Stimulated activated CD8-positive, alpha-beta memory T cell treated with anti-CD3 and anti-CD28 coated beads, Interleukin-4, amount 100 ng/mL, for 1 hour (primary cell): ENCODE measurements at places on chromosomes 3 and 15.

- DNase-seq, result no peak
These were observed 522.3 kb downstream of the IGSF11 start for GRCh38 chr3:118512301-118512700.

GRCh38 chr15:65337436-65338070, 33.1 kb downstream of the RNU5B-1 start:
- no peak for DNase-seq

GRCh38 chr3:34260271-34261000, 462.0 kb downstream of the PDCD6IP start:
- DNase-seq, result no peak

GRCh38 chr3:38345879-38346586, 552 bp upstream of the XYLB start:
- DNase-seq, result no peak

GRCh38 chr3:123688241-123688747, 103.4 kb upstream of the HACD2 start:
- DNase-seq, result no peak

DNA sequence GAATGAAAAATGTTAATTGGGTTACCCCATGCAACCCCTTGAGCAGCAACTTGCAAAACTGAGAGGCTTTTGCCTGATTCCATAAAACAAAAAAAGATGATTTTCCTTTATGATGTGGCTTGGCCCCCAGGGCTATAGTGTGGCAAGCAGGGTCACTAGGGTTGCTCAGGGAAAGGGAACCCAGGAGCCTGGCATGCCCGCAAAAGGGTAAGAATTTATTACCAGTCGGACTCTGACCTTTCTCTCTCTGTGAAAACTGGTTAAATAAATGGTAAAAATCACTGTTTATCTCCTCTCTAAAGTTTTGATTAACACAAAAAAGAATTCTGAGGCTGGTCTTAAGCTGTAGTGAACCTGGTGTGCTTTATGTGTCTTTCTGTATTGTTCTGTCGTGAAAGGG, 37.7 kb upstream of the SEC61A1 start:
- no peak for DNase-seq

DNA sequence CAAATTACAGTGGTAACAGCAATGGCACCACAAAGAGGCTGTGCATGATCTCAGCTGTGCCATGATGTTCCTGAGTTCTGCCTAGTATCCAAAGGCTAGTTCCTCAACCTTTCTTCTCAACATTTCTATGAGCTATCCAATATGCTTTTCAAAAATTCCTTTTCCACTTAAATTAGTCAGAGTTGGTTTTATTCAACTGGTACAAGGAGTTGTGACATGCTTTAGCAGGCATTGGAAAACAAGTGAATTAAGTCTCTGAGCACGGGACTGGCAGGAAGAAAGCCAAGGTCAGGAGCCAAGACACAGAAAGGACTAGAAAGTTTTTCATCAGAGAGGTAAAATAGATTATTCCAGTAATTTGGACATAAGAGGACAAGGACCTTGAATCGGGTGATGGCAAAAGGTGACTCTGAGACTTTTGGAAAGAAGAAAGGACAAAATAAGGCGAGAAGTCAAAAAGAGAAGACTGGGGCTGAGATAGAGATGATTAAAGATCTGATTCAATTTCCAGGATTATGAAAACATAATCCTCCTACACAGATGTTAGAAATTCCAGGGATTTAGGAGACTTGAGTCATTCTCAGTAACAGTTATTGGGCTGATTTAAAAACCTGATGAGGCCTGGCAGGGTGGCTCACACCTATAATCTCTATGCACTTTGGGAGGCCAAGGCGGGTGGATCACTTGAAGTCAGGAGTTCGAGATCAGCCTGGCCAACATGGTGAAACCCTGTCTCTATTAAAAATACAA, 36.1 kb downstream of the PBRM1 start:
- DNase-seq, result no peak

- no peak for DNase-seq
These were observed 84.4 kb downstream of the BTD start for GRCh38 chr3:15685927-15686326.

DNA sequence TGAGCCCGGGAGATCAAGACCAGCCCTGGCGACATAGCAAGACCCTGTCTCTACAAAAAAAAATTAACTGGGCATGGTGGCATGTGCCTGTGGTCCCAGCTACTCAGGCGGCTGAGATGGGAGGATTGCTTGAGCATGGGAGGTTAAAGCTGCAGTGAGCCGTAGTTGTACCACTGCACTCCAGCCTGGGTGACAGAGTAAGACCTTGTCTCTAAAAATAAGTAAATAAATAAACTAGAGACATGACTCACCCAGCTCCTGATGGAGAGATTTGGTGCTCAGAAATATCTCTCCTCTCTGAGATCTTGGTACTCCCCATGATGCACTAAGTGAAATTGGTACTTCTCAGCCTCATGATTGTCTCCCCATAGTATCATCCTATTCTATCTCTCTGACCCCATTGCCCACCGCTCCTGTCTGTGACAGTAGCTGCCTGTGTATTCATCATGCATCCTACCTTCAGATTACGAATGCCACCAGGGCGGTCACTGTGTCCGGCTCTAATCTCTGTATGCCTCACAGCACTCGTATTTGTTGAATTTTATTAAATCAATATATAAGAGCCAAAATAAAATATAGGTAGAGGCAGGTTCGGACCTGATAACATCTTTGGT, 50.9 kb downstream of the ABHD2 start:
- no peak for DNase-seq

DNA sequence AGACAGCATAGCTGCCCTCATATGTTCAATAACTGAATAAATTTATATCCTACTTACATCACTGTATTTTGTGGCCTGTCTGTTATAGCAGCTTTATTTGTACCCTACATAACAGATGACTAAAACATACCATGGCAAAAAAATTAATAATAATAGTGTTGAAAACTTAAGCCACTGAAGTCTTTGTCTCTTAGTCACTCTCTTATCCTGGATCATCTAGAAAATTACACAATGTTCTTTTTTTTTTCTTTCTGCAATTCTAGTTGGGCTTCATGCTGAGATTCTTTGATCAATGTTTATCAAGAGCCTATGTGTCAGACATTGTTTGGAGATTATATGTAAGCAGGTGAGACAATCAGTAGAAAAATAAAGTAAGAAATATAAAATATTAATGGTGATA, 519.3 kb upstream of the ARPP21 start:
- DNase-seq, result no peak

GRCh38 chr3:195397524-195397923, 45.3 kb downstream of the ACAP2 start:
- no peak for DNase-seq

- no peak for DNase-seq
These were observed 90.9 kb downstream of the STAG1 start for GRCh38 chr3:136661282-136661681.

DNA sequence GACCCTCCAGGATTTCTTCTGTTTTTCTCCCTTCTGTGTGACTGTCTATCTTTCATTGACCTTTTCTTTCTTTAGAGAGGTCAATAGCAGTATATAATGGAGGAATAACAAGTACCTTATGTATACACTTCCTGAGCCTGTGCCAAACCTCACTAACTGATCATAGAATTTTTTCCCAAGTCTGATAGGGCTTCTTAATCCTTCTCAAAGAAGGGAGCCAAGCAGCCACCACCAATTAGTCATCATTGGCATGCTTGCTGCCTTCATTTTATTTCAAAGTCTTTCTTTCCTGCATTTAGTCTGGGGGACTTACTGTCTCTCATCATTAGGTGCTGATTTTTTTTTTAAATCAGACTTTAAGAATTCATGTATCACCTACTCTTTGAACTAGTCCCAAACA, 327.0 kb downstream of the FEZF2 start:
- no peak for DNase-seq

DNA sequence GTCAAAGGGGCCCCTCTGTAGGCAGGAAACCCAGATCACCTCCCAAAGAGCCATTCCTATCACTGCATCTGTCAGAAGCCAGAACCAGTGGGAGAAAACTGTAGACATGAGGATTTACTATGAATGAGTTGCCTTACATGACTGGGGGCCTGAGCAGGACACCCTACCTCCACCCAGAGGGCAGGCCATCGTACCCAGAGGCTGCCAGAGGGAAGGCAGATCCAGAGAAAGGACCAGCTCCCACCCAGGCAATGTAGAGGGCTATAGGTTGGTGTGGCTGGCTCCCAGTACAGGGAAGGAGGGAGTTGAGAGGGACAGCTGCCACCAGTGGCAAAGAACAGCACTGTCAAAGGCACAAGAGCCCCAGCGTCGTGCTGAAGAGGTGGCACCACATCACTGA, 233.2 kb downstream of the OCA2 start:
- no peak for DNase-seq

DNA sequence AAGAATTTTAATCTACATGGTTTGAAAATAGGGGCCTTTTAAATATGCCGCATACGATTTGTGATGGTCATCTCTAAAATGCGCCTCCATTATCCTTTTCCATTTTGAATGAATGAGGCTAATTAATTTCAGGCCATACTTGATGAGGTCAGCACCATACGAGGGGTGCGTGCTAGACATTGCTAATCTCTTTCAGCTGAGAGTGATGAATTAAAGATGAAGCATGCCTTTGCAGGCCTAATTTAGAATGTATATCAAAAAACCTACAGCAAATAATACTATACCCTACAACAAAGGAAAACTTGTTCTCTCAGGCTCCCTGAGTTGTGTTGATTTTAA, 18.6 kb upstream of the NR2F2 start:
- no peak for DNase-seq

GRCh38 chr3:42663581-42664437, 10.3 kb downstream of the ZBTB47 start:
- DNase-seq, result no peak

- DNase-seq, result no peak
These were observed 82.3 kb downstream of the LRIG1 start for GRCh38 chr3:66418475-66418931.
